Occipital lobe (tissue), 3 donors: ENCODE measurements at places on chromosomes 4 and X. TPM values are rescaled to one million over a fixed set of nuclear protein-coding genes. Genes with fewer than 3 reads are reported as not detected.

Gene HTR2C
- total RNA-seq = 0.31 TPM

Gene SPANXC
- not detected for total RNA-seq

Gene DAPP1
- 0.94 TPM for total RNA-seq

Gene LIMCH1
- 175 TPM for total RNA-seq

Gene GC
- 0.31 TPM for total RNA-seq

Gene TRAM1L1
- 37.1 TPM for total RNA-seq
